ENCODE measurements at places on chromosomes 7 and 10. TPM values are rescaled to one million over a fixed set of nuclear protein-coding genes. Genes with fewer than 3 reads are reported as not detected.

VAX1 gene
- not detected for total RNA-seq

GHRHR gene
- total RNA-seq = not detected

UTF1 gene
- not detected for total RNA-seq

INTS15 gene
- 8.2 TPM for total RNA-seq

PARD3 gene
- total RNA-seq = 154 TPM

CYP2E1 gene
- 0.40 TPM for total RNA-seq

CPXM2 gene
- 1.7 TPM for total RNA-seq

A1CF gene
- total RNA-seq = 0.05 TPM

DUS4L gene
- 12.8 TPM for total RNA-seq

SH2D4B gene
- not detected for total RNA-seq

RARRES2 gene
- total RNA-seq = 161 TPM

SYT15 gene
- total RNA-seq = 1.0 TPM

PLAU gene
- 1,509 TPM for total RNA-seq

FAM237B gene
- total RNA-seq = not detected

MEST gene
- 6.1 TPM for total RNA-seq

TTYH3 gene
- 163 TPM for total RNA-seq

LIPM gene
- not detected for total RNA-seq

TACC2 gene
- total RNA-seq = 11.2 TPM

OR6B1 gene
- total RNA-seq = not detected

EIF5AL1 gene
- total RNA-seq = 0.52 TPM

ZDHHC16 gene
- total RNA-seq = 39.2 TPM

GLI3 gene
- total RNA-seq = 0.35 TPM

LRRN3 gene
- under 0.01 TPM for total RNA-seq

CACNA2D1 gene
- total RNA-seq = 15.0 TPM

ITGB1 gene
- 3,148 TPM for total RNA-seq

HOXA11 gene
- total RNA-seq = 1.7 TPM
